ENCODE measurements at places on chromosomes 13 and 19. TPM values are rescaled to one million over a fixed set of nuclear protein-coding genes. Genes with fewer than 3 reads are reported as not detected.

- DNase-seq: peak; percentile 87
These were observed 605 bp downstream of the CAPNS1 start for GRCh38 chr19:36140304-36141038.

DNA sequence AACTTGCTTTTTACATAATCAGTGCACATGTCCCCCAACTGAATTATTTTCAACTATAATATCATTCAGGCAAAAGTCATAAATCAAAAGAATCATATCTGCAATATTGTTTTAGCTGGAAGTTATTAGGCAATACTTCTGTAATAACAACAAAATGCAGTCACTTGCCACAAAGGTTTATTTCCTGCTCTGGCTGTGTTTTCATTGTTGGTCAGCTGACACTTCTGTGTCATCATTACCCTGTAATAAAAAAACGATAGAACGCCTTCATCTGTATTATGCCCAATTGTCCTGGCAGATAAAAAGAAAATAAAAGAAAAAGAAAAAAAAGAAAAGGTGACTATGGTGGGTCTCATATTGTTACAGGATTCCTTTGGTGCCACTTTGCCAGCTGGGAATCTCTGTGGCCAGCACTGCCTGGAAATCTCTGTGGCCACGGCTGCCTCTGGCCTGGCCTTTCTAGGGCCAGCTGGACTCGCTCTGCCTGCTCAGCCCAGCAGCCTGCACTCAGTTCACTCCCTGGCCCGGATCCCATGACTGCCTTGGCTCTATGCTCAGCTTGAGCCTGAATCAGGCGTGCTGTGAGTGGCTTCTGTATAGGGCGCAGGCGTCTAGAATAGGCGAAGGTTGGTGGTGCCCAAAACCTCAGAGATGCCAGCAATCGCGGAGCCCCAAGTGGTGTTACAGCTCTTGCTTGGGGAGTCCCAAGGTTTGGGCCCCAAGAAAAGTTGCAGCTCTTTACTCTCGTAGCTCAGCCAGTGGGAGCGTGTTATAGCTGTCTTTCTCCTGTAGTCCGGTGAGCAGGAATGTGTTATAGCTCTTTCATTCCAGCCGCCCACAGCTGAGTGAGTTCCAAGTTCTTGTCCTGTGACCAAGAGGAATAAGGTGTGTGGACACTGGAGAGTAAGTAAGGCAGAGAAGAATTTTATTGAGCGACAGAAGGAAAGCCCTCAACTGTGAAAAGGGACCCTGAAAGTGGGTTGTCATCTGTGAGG lies 1227.1 kb downstream of the SLITRK1 start:
- no peak for DNase-seq

GRCh38 chr19:57025491-57025890 lies 94.3 kb upstream of the USP29 start:
- DNase-seq: no peak

- peak; percentile 88 for DNase-seq
These were observed 34.2 kb upstream of the PNMA8B start for GRCh38 chr19:46529622-46530451.

GRCh38 chr19:20359933-20360720 lies 193.1 kb downstream of the ZNF486 start:
- DNase-seq: peak; percentile 86

- no peak for DNase-seq
These were observed 39.0 kb downstream of the SERTM1 start for GRCh38 chr13:36712770-36713169.

DNA sequence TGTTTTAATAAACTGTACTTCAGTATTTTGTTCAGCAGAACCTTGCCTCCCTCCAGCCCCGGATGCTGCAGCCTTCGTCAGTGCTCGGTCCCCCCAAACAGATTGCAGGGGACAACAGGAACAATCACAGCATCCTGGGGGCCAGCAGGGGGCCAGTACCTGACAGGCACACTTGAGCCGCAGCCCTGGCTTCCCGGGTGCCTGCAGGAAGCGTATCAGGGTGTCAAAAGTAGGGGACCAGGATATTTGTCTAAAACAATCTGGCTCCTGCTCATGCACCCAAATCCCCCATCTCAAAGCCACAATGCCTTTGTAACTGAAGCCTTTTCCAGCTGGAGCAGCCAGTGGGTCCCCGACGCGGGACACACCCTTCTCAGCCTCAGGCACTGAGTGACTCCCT lies 167.5 kb upstream of the TSHZ3 start:
- DNase-seq: no peak

- DNase-seq: peak; percentile 97
These were observed at the start of gene EPS8L1 for GRCh38 chr19:55075371-55075998. Gene EPS8L1 (plus strand): TSS chr19:55075869. CDS start chr19:55076445, 576 bp downstream.

GRCh38 chr19:5477451-5478215 lies 22.4 kb downstream of the ZNRF4 start:
- no peak for DNase-seq

DNA sequence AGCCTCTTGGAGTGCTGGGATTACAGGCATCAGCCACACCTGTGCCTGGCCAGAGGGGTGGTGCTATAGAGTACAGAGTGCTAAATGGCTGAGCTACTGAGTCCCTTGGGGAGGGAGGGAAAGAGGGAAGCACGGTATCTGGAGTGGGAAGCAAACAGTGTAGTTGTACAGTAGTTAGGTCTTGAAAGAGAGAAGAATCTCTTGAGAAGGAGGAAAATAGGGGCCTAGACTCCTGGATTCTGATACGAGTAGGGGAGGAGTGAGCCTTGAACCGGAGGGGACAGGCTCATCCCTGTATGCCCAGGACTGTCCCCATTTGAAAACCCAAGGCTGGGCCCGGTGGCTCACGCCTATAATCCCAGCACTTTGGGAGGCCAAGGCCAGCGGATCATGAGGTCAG lies 5.1 kb downstream of the MYADM start:
- DNase-seq: peak; percentile 49

- DNase-seq: peak; percentile 41
These were observed 8.2 kb downstream of the ATP11A start for GRCh38 chr13:112697756-112698655.

PRSS57 gene
- not detected for total RNA-seq

GARIN5A gene
- 6.4 TPM for total RNA-seq

ZNF564 gene
- total RNA-seq: 17.3 TPM

SLC25A41 gene
- total RNA-seq: 0.46 TPM

CYP2S1 gene
- total RNA-seq: 34.2 TPM

ADM5 gene
- total RNA-seq: 4.9 TPM

Measured in endodermal cell (in vitro differentiated cells).